ENCODE measurements at places on chromosomes 12 and 14. TPM values are rescaled to one million over a fixed set of nuclear protein-coding genes. Genes with fewer than 3 reads are reported as not detected.
A peak's percentile ranks its signal among the peaks of the same experiment; 100 is the strongest.

DNA sequence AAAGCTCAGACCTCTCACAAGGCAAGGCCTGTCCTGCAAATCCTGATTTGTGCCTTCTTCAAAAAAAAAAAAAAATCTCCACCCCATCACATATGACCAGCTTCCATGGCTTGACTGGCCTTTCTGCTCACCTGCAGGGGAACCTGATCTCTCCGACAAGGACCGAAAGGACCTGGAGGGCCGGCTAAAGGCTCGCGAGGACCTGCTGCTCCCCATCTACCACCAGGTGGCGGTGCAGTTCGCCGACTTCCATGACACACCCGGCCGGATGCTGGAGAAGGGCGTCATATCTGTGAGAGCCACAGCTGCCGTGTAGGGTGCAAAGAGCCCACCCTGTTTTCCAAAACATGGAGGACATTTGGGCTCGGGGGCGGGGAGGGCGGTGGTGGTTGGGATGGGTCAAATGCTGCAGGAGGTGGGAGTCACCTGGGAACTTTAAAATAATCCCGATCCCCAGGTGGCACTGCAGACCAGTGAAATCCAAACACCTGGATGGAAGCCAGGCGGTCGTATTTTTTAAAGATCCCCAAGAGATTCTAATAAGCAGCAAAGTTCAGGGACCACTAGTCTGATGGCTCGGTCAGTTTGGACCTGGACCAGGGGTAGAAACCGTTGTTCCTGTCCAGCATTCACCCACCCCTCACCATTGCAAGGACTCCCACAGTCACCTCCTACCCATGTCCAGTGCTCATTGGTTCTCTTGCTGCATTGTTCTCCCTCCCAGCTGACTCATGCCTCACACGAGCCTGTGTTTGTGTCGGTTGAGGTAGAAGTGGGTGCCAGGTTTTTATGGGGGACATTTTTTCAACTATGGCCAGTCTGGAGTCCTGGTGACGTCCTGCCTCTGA, 44.8 kb downstream of the FOXN4 start:
- H3K4me3 ChIP-seq = no peak overlapping the region
- H3K4me1 ChIP-seq = no peaks in the 10 kb centered on the region
- H3K27ac ChIP-seq = no peak overlapping the region
- no peaks in the 10 kb centered on the region for H3K36me3 ChIP-seq
- H3K27me3 ChIP-seq = no peaks in the 10 kb centered on the region

DNA sequence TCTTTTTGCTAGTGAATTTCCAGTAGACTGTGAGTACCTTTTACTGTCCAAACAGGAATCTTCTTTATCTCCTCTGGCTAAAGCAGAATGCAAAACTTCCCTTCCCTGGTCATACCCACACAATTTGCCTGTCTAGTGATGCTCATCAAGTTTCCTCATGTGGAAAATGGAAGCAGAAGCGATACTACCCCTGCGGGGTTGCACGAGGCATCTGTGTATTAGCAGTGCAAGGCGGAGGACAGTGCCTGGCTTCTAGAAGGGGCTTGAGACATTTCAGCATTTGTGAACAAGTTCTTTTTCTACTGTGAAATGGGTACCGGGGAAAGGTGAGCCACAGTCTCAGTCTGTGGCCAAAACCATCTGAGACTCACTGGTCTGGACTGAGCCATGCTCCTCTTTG, 340.9 kb downstream of the AACS start:
- H3K4me1 ChIP-seq = no peaks in the 10 kb centered on the region
- no peak for DNase-seq
- no peaks in the 10 kb centered on the region for H3K27me3 ChIP-seq
- H3K27ac ChIP-seq = no peak overlapping the region
- no peak overlapping the region for H3K4me3 ChIP-seq

- no peak for DNase-seq
- no peak overlapping the region for H3K4me3 ChIP-seq
- no peak overlapping the region for H3K27ac ChIP-seq
Observed at GRCh38 chr12:5581019-5581418, 149.1 kb downstream of the NTF3 start.

DNA sequence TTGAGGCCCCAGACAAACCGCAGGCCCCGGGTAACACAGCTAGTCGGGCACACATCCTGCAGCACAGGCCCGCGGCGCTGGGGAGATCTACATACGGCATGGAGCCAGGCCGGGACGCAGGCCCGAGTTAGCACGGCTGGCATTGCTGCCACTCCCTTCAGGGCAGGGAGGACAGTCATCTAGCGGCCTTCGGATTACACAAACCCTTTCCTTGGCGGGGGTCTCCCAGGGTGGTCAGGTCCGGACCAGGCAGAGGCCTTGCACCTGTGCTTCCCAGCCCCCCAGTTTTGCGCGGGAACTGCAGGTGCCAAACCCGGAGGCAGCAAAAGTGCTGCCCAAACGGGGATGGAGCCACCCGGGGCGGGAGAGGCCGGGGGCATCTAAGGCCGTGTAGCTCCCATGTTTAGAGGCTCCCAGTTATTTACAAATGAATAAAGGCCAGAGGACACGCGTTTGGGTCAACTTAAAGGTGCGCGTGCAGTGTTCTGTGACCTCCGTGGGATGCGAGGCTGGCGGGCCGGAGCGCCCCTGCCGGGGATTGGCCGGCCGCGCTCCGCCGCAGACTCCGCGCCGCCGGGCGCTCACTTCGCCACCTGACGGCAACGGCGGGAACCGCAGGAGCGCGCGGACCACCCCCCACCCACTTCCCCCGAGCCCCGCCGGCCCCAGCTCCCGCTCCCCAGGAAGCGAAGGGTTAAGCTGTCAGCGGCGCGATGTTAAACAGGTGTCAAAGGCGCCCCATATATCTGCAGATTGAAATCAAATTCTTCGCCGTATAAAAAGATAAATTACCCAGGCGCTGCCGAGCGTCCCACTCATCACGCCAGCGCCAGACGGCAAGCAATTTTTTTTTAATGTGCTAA, 18.1 kb downstream of the VSX2 start:
- no peak overlapping the region for H3K27ac ChIP-seq
- no peaks in the 10 kb centered on the region for H3K4me1 ChIP-seq

GRCh38 chr14:94775091-94775870, 5.4 kb upstream of the GSC start:
- peaks cover 87% of the 10 kb centered on the region for H3K27me3 ChIP-seq
- DNase-seq = no peak
- H3K36me3 ChIP-seq = no peaks in the 10 kb centered on the region
- H3K4me1 ChIP-seq = peaks cover 20% of the 10 kb centered on the region
- H3K4me3 ChIP-seq = peak overlapping the region; percentile 29

DNA sequence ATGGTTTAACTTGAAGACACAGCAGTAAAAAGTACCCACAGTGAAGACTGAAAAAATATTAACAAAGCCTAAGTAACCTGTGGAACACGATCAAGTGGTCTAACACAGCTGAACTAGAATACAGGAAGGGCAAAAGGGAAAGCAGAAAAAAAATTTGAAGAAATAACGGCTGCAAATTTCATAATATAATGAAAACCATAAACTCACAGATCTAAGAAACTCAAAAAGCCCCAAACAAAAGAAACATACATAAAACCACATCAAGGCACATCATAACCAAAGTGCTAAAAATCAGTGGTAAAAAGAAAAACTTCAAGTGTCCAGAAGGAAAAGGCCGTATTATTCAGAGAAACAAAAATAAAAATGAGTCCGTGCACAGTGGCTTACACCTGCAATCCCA, 30.9 kb downstream of the SPPL3 start:
- H3K27me3 ChIP-seq = no peaks in the 10 kb centered on the region
- no peak overlapping the region for H3K4me3 ChIP-seq
- no peak for DNase-seq
- no peaks in the 10 kb centered on the region for H3K4me1 ChIP-seq
- H3K27ac ChIP-seq = no peak overlapping the region

DNA sequence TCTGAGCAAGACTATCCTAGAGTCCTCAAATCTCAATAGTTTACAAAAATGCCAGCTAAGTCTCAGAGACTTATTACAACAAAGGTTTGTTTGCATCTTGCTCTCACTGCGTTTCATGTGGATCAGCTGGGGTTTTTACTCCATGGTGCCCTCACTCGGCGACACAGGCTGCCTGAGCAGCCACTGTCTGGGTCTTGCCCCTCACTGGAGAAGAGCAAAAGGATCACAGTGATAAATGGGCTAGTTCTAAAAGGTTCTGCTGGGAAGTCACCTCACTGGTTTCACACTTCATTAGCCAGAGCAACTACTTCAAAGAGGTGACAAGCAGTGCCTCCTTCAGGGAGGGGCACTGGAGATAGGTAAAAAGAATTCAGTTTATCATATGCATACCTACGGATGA, 392.0 kb downstream of the RPL10L start:
- no peak overlapping the region for H3K27ac ChIP-seq
- DNase-seq = peak; percentile 46
- no peaks in the 10 kb centered on the region for H3K36me3 ChIP-seq

- no peak for DNase-seq
- H3K27ac ChIP-seq = no peak overlapping the region
- H3K27me3 ChIP-seq = no peaks in the 10 kb centered on the region
Observed at GRCh38 chr14:89196545-89196944, 220.5 kb downstream of the FOXN3 start.

DNA sequence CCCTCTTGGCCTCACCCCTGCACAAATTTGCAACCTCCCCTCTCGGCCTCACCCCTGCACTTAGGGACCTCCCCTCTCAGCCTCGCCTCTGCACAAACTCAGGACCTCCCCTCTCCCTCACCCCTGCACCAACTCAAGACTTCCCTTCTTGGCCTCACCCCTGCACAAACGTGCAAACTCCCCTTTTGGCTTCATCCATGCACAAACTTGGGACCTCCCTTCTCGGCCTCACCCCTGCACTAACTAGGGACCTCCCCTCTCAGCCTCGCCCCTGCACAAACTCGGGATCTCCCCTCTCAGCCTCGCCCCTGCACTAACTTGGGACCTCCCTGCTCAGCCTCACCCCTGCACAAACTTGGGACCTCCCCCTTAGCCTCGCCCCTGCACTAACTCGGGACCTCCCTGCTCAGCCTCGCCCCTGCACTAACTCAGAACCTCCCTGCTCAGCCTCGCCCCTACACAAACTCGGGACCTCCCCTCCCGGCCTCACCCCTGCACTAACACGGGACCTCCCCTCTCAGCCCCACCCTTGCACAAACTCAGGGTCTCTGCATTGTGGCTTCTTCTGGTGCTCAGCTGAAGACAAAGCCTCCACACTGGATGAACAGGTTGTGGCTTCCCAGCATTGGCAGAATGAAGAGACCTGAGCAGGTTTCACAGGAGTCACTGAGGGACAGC, 11.0 kb upstream of the GOLGA3 start:
- peaks cover 40% of the 10 kb centered on the region for H3K36me3 ChIP-seq
- no peak overlapping the region for H3K27ac ChIP-seq
- no peaks in the 10 kb centered on the region for H3K27me3 ChIP-seq
- H3K4me3 ChIP-seq = no peak overlapping the region

Gene IFI27L2
- polyA plus RNA-seq = 69.6 TPM

Gene IL23A
- polyA plus RNA-seq = 3.6 TPM

Gene FAM90A1
- 0.52 TPM for polyA plus RNA-seq

Gene SLC6A15
- polyA plus RNA-seq = 3.1 TPM

Gene STXBP6
- 9.4 TPM for polyA plus RNA-seq
